ENCODE measurements at places on chromosomes 1 and 21. TPM values are rescaled to one million over a fixed set of nuclear protein-coding genes. Genes with fewer than 3 reads are reported as not detected.

The LAPTM5 gene
- total RNA-seq = 2.6 TPM

The MCOLN3 gene
- total RNA-seq = 11.6 TPM

The TBX19 gene
- total RNA-seq = 2.9 TPM

The CD84 gene
- total RNA-seq = not detected

All from kidney epithelial cell (primary cell).